Activated T-cell treated with anti-CD3 and anti-CD28 coated beads, Interleukin-2, amount 50 U/mL, for 4 hours (primary cell): ENCODE measurements at places on chromosomes 4 and X. TPM values are rescaled to one million over a fixed set of nuclear protein-coding genes. Genes with fewer than 3 reads are reported as not detected.

DNA sequence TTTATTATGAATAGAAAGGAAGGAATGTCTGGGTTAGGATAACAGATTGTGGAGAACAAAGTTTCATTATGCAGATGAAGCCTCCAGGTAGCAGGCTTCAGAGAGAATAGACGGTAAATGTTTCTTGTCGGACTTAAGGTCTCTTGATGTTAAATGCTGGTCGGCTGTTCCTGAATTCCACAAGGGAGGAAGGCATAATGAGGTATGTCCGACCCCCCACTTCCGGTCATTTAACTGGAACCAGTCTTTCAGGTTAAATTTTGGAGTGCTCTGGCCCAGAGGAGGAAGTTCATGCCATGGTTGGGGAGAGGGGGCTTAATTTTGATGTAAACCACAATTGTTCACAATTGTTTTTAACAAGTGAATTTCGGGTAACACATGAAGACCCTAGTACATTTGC, 158.1 kb upstream of the VCX3A start:
- no peak for DNase-seq

GRCh38 chrX:2549876-2550275, 49.1 kb upstream of the DHRSX start:
- DNase-seq, result no peak

GRCh38 chr4:67714248-67714583, 13.3 kb upstream of the UBA6 start:
- no peak for DNase-seq

DNA sequence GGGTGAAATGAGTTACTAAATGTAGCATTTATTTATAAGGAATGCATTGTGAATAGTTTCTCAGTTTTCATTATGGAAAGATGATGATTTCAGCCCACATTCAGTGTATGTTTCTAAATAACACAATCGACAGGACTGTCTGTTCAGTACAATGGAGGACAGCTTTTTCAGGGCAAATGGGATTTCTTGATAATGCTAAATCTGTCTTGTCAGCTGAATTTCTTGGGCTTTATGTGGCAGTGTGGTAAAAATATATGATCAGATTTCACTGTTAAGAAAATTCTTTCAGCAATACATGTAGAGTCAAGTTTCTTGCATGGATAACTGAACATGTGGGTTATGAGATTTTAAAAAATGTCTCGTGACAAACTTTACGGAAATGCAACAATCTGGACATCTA, 150.8 kb downstream of the NPNT start:
- DNase-seq, result no peak

DNA sequence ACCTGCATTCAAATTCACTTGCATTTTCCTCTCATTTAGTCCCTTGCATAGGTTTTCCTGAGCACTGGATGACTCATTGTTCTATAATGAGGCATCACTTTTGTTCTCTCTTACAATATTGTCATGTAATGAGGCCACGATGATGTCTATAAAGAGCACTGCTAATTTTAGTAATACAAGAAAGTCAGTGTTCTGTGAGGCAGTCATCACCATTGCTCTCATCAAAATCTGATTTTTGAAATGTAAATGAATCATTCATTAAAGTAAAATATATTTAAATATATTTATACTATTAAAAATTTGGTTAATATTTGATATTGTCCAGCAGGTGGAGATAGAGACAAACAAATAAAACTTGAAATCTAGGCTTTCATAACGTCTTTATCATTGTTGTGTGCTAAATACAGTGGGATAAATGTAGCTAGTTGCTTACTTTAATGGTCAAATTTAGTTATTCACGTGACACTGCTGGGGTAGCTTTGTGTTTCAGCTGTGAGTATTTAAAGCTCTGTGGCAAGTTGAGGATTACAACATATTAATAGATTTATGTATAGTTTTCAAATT, 15.4 kb downstream of the HMGB2 start:
- DNase-seq, result no peak

DNA sequence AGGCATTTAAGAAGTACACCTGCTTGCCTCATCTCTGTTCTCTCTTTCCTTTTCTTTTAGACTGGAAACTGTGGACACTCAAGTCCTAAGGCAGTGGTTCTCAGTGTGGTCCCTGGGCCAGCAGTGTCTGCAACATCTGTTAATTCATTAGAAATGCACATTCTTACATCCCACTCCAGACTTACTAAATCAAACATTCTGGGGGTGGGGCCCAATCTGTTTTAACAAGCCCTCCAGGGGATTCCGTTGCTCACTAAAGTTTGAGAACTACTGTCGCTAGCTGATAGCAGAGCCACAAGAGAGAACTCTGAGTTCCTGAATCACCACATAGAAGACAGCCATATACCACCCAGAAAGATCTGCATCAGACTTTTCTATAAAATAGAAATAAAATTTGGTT, 430.6 kb downstream of the BCOR start:
- DNase-seq, result no peak

GRCh38 chr4:156185514-156186055, 231.9 kb upstream of the CTSO start:
- no peak for DNase-seq

DNA sequence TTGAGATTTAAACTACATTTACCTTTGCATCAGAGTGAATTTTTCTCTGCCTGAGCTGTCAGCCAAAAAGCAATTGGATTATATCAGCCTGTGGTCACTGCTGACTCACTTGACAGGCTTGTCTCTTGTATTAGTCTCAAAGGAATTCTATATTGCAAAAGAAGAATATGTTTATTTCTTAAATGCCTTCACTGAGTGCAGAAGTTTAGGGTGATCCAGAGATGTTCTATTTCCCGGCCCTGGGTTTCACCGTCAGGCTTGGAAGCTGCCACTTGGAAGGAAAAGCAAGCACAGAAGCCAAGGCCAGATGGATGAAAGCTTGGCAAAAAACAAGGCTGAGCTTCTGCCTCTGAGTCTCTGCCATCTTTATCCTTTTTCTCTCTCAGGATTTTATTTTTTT, 80.9 kb downstream of the FAM114A1 start:
- no peak for DNase-seq

- DNase-seq, result no peak
Observed at GRCh38 chr4:80252953-80253352, 13.5 kb upstream of the FGF5 start.

GRCh38 chrX:107730298-107730655, 45.3 kb downstream of the TSC22D3 start:
- no peak for DNase-seq

- DNase-seq, result no peak
Observed at GRCh38 chrX:21740329-21741274, 17.3 kb downstream of the SMPX start.

- no peak for DNase-seq
Observed at GRCh38 chr4:1041147-1041935, 29.9 kb downstream of the FGFRL1 start.

- no peak for DNase-seq
Observed at GRCh38 chr4:4457803-4458553, 71.1 kb downstream of the NSG1 start.

- no peak for DNase-seq
Observed at GRCh38 chrX:24463077-24463476, 2.0 kb upstream of the PDK3 start.

- no peak for DNase-seq
Observed at GRCh38 chr4:176437756-176438155, 118.0 kb downstream of the SPCS3 start.

DNA sequence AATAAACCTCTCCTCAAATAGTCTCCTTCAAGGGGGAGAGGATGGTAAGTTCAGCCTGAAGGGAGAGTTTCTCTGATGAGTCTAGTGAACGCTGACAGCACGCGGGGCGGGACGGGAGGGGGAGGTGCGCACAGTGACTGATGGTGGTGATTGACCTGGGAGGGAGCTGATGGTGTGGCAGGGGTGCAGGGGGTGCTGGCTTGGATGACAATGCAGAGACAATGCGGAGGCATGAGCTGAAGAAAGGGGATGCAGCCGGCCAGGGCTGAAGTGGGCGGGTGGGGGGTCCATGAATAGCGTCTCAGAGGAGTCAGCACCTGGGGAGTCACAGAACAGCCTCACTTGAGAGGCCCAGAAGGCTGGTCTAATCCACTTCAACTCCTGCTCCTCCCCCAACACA, 142.5 kb upstream of the PJA1 start:
- no peak for DNase-seq

DNA sequence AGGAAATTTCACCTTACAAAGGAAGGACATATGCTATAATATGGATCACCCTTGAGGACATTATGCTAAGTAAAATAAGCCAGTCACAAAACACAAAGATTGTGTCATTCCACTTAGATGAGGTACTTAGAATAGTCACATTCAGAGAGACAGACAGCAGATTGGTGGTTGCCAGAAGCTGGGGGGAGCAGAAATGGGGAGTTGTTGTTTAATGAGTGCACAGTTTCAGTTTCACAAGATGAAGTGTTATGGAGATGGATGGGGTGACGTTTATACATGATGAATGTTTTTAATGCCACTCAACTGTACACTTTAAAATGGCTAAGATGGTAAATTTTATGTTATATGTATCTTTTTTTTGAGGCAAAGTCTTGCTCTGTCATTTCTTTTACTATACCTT, 14.8 kb upstream of the SPON2 start:
- peak; percentile 4 for DNase-seq

- DNase-seq, result peak; percentile 13
Observed at GRCh38 chr4:1793496-1793840, 375 bp downstream of the FGFR3 start.

- no peak for DNase-seq
Observed at GRCh38 chrX:80876877-80877276, 67.2 kb upstream of the BRWD3 start.

GRCh38 chr4:148453833-148454232, 11.6 kb upstream of the NR3C2 start:
- DNase-seq, result no peak

GRCh38 chr4:8830611-8831200, 40.9 kb downstream of the HMX1 start:
- DNase-seq, result no peak

GRCh38 chrX:13101441-13102139, 57.2 kb upstream of the FAM9C start:
- peak; percentile 47 for DNase-seq

DNA sequence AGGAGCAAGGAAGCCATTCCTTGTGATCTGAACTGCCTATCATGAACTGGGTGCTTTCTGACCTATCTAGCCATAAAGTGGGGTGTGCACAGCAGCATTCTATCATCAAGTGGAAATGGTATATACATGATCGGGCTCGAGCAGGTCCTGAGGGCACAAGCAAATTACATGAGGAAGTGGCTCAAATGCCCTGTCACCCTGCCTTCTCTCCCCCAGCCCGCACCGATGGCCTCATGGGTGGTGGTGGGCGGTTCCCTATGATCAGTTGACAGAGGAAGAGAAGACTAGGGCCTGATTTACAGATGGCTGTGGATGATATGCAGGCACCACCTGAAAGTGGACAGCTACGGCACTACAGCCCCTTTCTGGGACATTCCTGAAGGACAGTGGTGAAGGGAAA, 46.3 kb upstream of the BCLAF3 start:
- DNase-seq, result no peak

GRCh38 chrX:47941423-47941822, 62.4 kb downstream of the ZNF182 start:
- no peak for DNase-seq

- no peak for DNase-seq
Observed at GRCh38 chr4:92064574-92064973, 239.2 kb upstream of the GRID2 start.

GRCh38 chr4:29319663-29320340, 1400.4 kb upstream of the PCDH7 start:
- DNase-seq, result no peak

DNA sequence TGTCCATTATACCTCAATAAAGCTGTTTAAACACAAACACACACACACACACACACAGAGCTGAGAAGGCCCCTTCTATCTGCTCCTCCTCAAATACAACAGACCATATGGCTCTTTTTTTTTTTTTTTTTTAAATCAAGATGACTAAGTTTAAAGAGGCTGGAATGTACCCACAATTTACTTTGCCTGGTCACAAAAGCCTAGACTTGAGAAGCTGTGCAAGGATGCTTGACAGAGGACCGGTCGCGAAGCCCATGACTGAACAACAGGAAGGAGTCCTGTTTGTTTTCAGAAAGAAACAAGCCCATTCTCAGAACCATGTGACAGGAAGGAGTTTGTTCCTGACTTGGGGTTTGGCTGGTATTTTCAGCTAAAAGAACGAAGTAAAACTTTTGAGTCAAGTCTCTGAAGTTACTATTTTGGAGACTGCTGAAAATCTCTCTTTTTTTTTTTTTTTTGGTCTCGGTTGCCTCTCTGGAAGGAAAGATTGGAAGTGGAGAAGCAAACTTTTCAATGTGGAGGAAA, 650.9 kb upstream of the TENM3 start:
- DNase-seq, result no peak

DNA sequence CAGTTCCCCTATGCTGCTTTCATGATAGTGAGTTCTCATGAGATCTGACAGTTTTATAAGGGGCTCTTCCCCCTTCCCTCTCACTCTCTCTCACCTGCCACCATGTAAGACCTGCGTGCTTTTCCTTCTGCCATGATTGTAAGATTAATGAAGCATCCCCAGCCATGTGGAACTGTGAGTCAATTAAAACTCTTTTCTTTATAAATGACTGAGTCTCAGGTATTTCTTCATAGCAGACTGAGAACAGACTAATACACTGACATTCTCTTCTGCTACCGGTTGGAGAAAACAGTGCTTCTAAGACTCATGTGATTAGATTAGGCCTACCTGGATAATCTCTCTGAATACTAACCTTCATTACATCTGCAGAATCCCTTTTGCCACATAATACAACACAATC, 45.4 kb upstream of the TRPC5OS start:
- DNase-seq, result no peak

DNA sequence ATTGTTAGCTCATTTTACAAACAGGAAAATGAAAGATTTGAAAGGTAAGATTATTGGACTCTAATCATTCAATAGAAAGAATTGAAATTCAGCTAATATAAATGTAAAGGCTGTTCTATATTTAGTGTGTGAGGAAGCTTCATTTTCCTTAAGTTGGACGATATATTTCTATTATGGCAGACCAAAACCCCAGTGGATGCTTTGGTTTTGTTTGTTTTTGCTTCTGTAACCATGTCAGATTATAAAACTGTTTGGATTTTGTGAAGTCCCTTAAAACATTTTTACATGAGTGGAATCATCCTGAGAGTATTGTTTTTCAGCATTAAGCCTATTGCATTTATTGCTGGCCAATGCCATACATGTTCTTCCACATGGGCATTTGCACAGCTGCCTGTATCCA, 110.2 kb upstream of the ENPEP start:
- DNase-seq, result no peak

- DNase-seq, result no peak
Observed at GRCh38 chr4:190020790-190021717, 6.0 kb downstream of the FRG2 start.

Gene ARL13A
- total RNA-seq, result not detected

Gene PABPC1L2A
- not detected for total RNA-seq

Gene TIGD4
- 0.32 TPM for total RNA-seq

Gene ODAPH
- total RNA-seq, result not detected

Gene CCDC158
- not detected for total RNA-seq

Gene MAML3
- total RNA-seq, result 1.0 TPM

Gene UGT2B15
- 0.16 TPM for total RNA-seq

Gene GLRB
- not detected for total RNA-seq

Gene MGST2
- total RNA-seq, result 2.2 TPM

Gene KCND1
- total RNA-seq, result 1.1 TPM
